GM20000 (cell line): ENCODE measurements at places on chromosomes 5 and 9.

DNA sequence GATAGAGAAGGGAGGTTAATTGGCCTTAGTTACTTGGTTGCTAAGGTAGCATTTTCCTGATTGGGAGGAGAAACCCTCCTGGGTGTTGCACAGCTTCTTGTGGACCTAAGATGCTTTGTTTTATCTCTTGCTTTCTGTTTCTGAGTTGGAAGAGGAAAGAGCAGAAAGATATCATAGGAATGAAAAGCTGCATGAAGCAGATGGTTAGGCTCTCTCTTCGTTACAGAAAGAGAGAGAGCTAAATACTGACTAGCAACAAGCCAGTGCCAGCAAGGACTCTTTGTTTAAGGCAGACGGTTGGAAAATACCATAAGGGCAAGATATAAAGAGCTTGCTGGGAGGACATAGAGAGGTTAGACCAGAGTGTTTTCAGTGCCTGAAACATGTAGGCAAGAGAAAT lies 103.1 kb downstream of the ATG10 start:
- DNase-seq, result no peak

DNA sequence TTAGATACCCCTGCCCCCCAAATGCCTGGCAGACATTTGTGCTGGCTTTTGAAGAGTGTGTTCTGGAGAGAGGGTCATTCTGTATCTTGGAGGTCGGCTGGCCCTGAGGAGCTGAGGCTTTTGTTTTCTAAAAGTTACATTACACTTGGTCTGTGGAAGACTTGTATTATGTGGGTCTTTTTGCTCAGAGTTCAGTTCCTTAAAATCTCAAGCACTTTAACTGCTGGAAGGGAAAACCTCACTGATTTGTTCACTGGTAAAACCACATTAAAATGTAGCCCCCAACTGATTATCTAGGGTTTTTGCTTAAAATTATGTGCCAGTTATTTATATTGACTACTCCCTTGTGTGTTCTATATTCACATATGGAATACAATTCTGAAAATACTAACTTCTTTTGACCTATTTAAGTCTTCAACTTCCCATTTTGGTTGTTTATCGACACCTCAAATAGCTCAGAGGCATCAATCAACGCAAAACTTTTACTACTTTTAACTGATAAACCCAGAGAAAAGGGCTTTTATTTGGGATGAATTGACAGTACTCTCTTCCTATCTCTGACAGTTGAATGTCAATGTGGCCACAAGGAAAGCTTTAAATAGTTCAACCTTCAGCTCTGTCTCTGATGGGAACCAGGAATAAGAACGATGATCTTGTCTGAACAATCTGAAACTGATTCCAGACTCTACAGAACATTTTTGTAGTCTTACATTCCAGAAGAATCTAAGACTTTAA lies 54.0 kb upstream of the MAP3K1 start:
- DNase-seq, result no peak

- DNase-seq, result peak; percentile 36
Measured at GRCh38 chr9:125580701-125581286, 126.2 kb downstream of the MAPKAP1 start.

- DNase-seq, result no peak
Measured at GRCh38 chr5:54807421-54807820, 178.0 kb downstream of the ESM1 start.

- DNase-seq, result no peak
Measured at GRCh38 chr5:91020065-91020800, 362.9 kb downstream of the ARRDC3 start.

GRCh38 chr5:179262126-179262920 lies 82.9 kb downstream of the ADAMTS2 start:
- no peak for DNase-seq

DNA sequence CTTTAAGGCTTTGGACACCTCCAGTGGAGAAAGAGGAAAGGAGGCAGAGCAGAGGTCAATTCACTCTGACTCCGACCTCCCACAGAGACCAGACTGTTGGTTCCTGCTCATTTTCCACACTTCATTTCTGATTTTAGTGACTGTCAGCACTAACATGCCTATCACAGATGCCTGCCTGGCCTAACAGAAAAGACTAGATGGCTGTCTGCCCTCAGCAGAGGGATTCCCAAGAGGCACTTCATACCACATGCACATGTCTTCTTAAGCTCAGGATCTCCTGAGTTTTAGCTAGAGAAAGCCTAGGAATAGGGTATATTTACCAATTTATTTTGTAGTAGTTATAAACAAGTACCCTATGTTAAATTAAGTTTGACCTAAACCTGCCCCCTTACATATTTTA lies 336.0 kb downstream of the ENC1 start:
- no peak for DNase-seq

GRCh38 chr9:99663856-99664255 lies 157.8 kb upstream of the NR4A3 start:
- no peak for DNase-seq

GRCh38 chr9:98049288-98050072 lies 7.1 kb upstream of the NANS start:
- no peak for DNase-seq

GRCh38 chr5:112338681-112339337 lies 80.3 kb downstream of the EPB41L4A start:
- DNase-seq, result no peak

DNA sequence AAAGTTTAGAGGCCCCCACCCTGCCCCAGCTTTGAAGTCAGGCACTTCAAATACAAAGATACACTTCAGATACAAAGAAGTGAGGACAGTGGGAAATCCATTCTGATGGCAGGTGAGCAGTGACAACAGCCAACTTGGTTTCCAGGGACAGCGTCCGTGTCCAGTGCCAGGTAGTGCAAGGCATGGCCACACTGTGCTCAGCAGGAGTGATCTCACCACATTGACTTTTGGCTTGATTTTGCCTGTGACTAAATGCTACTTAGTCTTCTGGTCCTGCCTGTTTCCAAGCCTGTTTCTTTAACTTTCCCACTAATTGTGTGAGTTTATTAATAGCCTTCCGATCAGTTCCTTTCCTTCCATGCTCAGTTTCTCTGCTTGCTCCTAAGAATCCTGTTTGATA lies 72.6 kb upstream of the PALM2AKAP2 start:
- no peak for DNase-seq

DNA sequence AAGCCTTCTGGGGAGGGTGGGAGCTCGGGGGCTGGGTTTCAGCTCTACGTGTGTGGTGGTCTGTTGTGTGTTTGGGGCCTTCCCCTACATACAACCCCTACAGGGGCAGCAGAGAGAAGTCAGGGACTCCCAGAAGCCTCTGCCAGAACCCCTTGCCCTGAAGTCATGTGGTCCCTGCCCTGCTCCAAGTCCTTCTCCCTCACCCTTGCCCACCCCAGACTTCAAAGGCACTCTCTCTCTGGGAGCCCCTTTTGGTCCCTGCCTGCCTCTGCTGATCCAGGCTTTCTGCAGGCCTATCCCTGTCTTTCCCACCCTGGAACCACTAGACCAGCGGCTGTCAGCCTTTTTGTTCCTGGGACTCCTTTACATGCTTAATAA lies 61.1 kb upstream of the PSD2 start:
- DNase-seq, result no peak

DNA sequence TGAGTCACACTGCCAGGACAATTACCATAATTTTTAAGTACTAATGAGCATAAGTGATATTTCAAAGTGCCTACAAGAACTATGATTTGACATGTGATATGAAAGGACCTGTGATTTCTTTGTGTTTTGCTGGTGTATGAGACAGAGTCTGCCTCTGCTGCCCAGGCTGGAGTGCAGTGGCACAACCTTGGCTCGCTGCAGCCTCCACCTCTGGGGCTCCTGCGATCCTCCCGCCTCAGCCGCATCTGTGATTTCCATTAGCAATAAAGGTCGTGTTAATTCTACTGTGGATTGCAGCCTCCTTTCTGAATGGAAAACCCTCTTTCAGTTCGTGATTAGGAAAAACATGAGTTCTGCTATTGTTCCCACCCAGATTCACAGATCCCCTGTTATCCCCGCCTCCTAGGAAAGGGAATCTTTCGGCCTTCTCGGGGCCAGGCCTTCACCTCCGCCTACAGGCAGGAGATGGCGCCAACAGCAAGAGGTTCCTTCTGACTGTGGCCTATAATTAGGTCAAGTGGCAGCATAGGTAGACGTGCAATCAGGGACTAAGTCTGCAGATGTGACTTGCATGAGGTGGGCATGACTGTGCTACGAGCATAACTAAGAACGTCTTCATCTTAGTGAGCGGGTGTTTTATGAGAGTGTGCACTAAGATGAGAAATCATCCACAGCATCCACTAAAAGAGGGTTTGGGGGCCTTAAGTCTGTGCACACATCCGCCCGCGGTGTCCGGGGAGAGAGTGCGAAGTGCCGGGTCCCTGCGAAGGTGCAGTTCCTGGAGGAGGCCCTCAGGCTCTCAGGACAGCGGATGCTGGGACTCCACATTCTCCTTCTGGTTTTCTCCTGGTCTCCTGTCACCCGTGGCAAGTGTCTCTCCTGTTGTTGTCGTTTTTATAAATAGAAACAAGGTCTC lies 23.1 kb downstream of the TRIM7 start:
- peak; percentile 73 for DNase-seq

DNA sequence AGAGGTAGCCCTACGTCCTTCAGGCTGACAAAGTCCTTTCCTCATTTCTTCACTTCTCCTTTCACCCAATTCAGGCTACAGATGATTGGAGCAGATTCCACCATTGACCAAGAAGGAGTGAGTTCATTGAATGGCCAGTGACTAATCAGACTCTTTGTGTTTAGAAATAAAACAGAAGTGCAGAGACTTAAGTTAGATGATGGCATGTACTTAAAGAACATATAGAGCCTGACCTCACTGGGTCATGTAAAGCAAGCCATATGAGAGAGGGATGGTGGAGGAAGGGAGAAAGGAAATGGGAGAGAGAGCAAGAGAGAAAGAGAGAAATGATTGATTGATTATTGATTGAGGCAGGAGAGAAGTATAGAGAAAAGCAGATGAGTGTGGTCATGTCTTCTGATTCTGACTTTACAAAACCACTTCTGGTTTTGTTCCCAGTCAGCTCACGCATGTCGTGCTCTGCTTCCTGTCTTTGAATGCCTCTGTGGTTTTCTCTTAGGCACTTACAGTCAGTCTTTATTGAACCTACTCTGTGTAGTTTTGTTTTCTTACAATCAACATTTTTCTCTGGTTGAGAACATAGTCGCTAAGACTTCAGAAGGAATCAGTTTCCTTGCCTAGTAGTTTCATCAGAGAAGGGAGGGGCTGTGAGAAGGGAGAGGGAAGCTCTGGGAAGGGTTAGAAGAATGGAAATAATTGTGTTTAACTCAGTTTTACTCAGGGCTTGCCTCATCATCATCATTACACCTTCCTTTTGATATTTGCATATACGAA lies 149.2 kb upstream of the KLF9 start:
- peak; percentile 72 for DNase-seq

DNA sequence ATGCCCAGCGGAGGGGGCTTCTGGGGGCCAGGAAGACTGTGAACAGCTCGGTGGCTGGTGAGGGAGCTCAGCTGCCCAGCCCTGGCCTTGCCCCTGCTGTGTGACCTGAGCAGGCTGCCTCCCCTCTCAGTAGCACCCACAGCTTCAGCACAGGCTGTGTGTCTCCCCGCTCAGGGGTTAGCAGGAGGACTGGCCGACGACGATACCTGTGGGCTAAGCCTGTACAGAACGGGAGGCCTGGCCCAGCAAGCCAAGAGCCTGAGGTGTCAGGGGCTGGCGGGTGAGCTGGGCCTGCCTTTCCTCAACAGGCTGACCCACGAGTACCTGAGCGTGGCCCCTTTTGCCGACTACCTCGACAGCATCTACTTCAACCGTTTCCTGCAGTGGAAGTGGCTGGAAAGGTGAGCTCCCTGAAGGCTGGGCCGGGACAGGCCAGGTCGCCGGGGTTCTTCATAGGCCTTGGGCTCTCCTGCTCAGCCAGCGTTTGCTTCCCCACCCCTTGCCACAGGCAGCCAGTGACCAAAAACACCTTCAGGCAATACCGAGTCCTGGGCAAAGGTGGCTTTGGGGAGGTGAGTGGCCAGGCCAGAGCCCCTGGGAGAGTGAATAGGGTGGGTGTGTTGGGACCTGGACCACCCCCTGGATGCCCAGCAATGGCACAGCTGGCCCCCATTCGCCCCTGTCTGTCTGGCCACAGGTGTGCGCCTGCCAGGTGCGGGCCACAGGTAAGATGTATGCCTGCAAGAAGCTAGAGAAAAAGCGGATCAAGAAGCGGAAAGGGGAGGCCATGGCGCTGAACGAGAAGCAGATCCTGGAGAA lies 6.6 kb downstream of the GRK6 start:
- no peak for DNase-seq

DNA sequence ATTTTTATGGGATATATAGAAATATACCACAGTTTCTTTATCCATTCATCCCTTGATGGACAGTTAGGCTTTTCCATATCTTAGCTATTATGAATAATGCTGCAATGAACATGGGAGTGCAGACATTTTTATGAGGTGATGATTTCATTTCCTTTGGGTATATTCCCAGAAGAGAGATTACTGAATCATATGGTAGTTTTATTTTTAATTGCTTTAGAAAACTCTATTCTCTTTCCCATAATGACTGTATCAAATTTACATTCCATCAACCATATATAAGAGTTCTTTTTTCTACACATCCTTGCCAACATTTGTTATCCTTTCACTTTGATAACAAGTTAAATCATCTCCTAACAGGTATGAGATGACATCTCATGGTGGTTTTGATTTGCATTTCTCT lies 821.6 kb downstream of the TLE1 start:
- DNase-seq, result no peak

GRCh38 chr9:34606190-34606589 lies 5.7 kb downstream of the RPP25L start:
- DNase-seq, result no peak

GRCh38 chr9:123584202-123585176 lies 228.5 kb downstream of the CRB2 start:
- DNase-seq, result no peak

DNA sequence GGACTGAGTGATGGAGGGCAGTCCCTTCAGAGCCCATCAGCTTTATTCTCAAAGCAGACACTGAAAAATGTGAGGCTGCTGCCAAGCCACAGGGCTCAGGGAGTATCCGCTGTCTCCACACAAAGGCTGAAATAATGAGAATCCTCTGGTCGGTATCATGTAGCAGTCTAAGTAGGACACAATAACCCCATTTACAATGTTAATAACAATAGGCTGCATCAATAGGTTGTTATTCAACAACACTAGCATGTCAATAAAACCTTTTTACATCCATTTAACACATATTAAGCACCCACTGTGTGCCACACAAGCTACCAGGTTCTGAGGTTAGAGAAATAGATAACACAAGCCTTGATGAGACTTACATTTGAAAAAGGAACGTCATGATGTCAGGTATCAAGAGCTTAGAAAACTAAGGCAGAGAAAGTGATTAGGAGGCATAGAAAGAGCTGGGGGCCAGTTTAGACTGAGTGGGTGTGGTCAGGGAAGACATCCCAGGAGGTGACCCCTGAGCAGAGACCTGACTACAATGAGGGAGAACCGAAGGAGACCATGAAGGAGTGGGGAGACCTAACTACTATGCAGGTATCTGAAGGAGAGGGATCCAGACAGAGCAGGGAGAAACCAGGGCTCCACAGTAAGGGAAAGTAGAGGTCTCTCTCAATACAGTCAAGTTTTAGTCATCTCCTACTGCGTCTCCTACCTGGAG lies 140.1 kb upstream of the GRIA1 start:
- no peak for DNase-seq

GRCh38 chr5:123007182-123007581 lies 29.3 kb downstream of the PPIC start:
- no peak for DNase-seq
